RWPE2 (cell line): ENCODE measurements at places on chromosomes 3 and 15.

DNA sequence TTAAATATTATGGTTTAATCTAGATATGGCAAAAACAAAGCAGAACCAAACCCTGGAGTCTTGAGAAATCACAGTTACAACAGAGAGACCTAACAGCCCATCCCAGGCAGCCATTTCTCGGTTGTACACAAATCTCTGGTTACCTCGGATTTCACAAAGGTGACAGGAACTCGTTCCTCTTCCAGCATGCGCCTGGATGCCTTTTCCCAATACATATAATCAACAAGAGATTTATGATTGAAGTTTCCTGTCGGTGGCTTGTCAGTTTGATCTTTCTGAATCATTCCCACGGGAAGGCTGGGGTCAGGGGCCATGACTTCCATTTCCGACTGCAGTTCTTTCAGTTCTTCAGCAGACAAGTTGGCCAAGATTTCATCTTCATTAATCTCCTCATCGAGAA lies 445 bp downstream of the LMOD3 start:
- no peak for DNase-seq

GRCh38 chr15:57591237-57591821 lies 375 bp upstream of the MYZAP start:
- no peak for DNase-seq

DNA sequence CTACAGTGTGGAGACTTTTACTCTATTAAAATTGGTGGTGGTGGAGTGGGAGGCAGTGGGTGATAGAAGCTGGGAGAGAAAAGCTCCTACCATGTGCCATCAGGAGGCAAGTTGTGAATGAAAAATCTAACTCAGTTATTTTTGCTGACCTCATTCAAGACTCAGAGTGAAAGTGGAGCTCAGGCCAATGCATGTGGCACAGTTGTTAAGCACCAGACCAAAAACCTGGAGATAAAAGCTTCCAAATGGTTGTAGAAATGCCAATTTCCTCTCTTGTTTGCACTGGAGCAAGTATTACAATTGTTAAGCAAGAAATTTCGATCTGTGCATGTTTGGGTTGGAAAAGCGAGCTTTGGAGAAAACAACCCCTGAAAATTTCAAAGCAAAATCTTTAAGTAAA lies 81.5 kb upstream of the PRICKLE2 start:
- DNase-seq: no peak

DNA sequence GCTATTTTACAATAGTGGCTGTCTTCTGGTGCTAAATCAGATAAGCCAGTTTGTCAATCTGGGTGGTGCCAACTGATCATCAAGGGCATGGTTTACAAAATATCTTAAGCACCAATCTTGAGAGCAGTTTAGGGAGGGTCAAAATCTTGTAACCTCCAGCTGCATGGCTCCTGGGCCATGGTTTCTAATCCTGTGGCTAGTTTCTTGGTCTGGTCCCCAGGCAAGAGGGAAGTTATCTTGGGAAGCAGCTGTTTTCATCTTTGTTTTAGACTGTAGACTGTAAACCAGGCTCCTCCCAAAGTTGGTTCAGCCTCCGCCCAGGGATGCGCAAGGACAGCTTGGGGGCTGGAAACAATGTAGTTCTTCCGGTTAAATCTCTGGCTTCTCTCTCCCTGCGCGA lies 166.8 kb downstream of the IL1RAP start:
- no peak for DNase-seq

GRCh38 chr3:8762607-8763377 lies 6.6 kb downstream of the OXTR start:
- DNase-seq: no peak

- DNase-seq: no peak
These were observed 129.4 kb downstream of the UACA start for GRCh38 chr15:70633991-70634390.

DNA sequence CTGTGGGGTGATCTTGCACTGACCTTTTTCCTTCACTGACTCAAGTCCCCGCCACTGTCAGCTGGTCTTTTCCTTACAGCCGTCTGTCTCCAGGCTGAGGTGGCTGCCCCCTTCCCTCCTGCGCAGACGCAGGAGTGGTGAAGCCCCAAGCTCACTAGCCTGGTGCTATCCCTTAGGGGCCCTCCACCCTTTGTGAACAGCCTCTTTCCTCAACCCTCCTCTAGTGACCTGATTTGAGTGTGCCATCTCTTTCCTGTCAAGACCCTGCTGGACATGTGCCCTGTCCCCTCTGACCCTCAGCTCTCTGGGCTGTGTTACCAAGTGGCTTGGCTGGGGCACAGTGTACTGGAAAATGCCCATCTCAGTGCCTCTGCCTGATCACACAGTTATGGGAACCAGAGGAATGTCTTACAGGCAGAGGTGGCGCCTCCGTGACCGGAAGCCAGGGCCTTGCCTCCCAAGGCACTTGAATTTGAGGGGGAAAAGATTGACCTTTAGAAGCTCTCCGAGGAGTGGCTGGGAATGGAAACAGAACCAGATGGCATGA lies 8.7 kb downstream of the KBTBD13 start:
- peak; percentile 54 for DNase-seq

DNA sequence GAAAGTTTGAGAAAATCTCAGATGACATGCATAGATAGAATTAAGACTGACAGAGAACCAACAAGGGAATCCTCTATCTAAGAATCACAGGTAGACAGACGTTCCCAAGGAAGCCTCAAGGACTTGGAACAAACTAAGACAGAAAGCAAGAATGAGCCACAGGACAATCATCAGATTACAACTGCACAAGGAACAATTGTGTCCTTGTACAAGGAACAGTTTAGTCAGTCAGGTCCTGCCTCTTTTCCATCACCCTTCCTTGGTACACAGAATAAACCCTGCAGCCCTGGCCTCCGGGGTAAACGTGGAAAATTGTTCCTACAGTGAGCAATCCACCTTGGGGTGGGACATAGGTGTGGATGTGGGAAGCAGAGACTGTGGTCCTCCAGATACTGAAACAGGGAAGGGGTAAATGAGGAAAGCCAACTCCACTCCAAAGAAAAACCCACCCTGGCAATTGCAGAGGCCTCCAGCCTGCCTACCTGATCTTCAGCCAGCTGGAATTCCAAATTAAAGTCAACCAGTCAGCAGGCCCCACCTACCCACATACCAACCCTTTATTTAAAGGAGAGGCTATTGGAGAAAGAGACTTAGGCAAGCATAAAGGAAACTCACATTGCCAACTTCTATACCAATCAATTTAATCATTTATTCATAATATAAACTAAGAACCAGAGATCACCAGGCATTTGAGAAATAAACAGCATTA lies 73.4 kb downstream of the ULK4 start:
- DNase-seq: no peak

DNA sequence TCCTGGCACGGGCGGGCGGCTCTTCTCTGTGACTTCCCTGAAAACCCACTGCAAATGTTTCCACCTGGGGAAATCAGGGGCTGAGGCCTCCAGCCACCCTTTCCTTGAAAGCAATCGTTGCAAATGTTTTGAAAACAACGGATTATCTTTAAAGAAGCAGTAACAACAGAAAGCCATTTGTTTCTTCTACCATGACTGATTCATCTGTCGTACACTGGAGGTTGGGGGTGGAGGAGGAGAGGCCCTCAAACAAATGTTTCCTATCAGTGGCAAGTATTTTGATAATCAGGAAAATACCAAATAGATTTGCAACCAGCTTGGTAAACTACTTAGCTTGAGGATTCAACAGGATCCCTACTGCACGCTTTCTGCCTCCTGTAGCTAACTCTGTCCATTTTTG lies 114.9 kb downstream of the PDZRN3 start:
- no peak for DNase-seq

DNA sequence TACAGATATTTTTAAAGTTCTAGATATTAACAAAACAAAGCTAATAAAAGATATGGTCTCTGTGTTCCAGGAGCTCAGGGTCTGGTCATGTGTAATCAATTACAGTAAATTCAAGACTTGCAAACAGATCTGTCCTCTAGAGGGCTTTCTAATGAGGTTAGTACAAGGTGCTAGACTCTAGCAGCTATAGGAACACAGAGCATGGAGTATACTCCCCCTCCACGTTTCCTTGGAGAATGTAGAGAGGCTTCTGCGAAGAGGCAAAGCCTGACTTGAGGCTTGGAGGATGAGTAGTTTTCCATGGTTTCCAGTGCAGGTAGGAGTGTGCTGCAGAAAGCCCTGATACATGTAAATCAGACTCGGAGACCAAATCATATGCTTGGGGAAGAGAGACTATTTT lies 32.7 kb upstream of the DLG1 start:
- DNase-seq: no peak

- no peak for DNase-seq
These were observed 64.7 kb downstream of the SLC30A4 start for GRCh38 chr15:45457641-45458539.

GRCh38 chr3:138157743-138158142 lies 17.0 kb downstream of the DBR1 start:
- no peak for DNase-seq
